ENCODE measurements at places on chromosomes 11 and 22.

DNA sequence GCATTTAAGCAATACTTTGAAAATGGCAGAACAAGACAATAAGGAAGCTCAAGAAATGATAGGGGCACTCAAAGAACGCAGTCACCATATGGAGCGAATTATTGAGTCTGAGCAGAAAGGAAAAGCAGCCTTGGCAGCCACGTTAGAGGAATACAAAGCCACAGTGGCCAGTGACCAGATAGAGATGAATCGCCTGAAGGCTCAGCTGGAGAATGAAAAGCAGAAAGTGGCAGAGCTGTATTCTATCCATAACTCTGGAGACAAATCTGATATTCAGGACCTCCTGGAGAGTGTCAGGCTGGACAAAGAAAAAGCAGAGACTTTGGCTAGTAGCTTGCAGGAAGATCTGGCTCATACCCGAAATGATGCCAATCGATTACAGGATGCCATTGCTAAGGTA, 51.9 kb downstream of the SPECC1L start:
- DNase-seq = no peak

GRCh38 chr22:36640106-36640672, 63.4 kb downstream of the CACNG2 start:
- DNase-seq = no peak

DNA sequence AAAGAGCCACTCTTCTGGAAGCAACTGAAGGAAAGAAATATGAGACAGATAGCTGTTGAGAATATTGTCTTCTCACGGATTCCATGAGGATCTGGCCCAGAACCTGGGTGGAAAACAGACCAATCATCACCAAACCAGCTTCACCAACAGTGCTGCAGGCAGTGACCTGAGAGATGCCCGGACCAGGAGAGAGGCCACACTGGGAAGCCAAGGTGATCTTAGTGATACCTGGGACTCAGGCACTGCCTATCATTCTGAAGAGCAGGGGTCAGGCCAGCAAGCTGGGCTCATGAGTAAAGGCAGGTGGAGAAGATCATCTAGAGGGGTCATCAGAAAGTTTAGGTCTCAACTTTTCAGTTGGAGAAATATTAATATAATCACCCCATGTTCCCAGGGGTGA, 595.8 kb upstream of the CADM1 start:
- DNase-seq = no peak

- no peak for DNase-seq
Observed at GRCh38 chr11:107792049-107792443, 66.5 kb downstream of the SLC35F2 start.

DNA sequence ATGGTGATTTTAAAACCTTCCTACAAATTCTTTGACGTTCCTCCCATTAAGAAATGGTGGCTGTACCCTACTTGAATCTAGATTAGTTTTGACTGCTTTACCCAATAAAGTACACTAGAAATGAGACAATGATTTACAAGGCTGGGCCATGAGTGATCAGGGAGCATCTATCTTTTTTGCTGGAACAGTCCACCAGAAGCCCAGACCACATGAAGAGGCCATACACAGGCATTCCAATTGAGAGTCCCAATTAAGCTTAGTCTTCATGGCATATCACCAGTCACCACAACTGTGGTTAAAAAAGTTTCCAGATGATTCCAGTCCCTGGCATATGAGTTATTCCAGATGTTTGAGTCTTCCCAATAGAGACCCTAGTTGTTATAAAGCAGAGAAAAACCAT, 39.5 kb downstream of the FAM76B start:
- no peak for DNase-seq

DNA sequence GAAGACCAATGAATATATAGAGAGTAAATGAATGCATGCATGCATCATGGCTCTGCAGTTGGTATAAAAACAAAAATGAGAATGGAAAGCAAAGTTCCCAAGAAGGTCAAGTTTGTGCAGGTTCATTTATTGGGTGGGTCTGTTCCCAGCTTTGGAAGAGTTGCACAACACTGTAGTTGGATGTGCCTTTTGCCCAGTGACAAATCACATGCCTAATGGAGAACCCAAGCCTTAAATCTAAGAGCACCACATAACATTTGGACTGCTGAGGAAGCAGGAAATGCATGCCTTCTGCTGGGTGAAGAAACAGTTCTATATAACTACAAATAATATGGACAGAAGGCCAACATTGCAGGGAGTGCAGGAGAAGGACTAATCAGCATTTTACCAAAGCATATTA, 30.6 kb downstream of the PRCP start:
- DNase-seq = no peak

DNA sequence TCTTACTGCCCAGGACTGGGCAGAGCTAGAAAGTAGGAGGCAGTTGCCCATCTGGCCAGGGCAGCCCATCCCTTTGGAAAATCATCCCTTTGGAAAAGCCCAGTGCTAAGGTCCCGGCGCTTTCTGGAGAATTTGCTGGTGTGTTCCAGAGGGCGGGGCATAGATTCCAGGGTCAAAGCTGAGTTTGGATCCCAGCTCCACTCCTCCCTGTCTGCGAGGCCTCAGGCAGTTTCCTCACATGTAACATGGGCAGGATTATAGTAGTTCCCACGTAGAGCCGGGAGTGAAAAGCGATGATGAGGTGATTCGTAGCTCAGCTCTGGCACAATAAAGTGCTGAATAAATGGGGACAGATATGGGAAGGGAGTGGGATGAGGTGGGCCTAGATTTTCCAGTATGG, 31.4 kb upstream of the LRRC10B start:
- no peak for DNase-seq

GRCh38 chr11:78290293-78291176, 101.8 kb downstream of the USP35 start:
- no peak for DNase-seq

DNA sequence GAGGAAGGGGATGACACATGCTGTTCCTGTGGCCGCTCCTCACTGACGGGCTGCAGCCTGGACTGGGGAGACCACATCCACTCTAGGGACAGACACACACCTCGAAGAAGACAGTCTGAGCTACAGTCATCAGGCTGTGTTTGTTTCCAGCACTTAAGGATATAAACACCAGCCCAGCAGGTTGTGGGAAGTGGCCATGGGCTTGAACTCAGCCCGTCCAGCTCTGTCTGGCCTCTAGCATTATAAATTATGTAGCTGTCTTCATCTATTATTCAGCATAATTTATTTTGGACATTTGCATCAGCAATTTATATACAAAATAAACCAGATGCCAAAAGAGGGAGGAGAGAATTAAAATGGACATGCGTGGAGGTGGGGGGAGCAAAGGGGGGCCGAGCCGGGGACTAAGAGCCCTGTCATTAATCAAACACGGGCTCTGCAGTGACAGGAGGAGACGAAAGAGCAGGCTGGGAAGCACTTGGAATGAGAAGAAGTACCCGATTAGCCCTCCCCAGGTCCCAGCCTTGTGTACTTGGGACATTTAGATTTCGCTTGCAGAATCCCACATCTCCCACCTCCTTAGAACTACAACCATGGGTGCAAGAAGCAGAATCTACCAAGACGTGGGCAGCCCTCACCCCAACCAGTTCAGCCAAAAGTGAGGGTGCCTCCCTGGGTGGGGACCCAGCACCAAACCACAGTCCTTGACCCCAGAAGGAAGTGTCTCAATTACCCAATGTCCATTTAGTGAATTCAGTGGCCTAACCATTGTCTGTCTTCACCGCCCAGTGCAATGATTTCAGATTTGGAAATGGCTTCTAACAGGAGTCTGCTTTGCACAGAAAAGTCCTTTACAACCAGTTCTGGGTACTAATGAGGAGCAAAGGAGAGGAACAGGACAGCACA, 309.6 kb downstream of the OPCML start:
- no peak for DNase-seq

DNA sequence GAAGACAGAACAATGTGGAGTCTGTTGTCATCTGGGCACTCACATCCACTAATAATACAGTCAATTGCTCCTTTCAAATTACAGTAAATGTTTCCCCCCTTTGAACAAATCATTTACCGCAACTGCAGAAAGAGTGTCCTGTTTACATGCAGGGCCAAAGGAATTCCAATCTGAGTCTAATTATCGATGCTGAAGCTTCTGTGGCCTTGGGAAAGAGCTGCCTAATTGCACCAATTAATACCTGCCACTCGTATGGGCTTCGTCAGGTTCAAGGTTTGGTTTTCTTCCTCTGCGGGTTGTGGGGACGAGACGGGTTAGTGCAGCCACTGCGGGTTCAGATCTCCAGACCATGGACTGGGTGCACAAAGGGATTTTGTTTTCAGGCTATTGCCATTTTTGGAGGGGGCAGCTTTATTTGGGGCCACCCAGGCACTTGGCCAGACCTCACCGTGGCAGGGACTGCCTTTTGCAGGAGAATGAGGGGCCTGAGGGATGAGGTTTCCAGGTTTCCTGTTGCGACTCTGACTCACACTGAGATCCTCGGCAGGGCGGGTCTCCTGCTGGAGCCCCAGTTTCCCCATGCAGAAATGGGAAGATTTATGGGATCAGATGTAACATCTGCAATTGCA, 147.6 kb downstream of the MIAT start:
- DNase-seq = no peak

GRCh38 chr22:25661073-25661472, 80.9 kb upstream of the MYO18B start:
- no peak for DNase-seq
